ENCODE measurements at places on chromosomes 12 and 14. TPM values are rescaled to one million over a fixed set of nuclear protein-coding genes. Genes with fewer than 3 reads are reported as not detected.

DNA sequence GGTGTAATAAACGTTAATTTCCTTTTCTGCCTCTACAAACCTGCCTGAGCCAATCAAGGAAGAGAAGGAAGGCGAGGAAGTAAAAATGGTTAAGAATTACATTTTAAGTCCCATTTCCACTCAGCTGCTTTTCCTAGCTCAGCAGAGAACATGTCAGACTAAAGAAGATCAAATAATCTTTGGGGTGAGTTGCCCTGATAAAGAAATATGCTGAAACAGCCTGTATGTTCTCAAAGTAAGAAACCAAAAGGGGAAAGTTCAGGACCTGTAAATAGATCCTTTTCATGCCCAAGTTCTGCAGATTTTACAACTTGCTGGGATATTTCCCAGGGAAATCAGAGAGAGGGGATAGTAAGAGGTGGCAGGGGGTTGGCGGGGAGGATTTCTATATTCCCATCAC is 55.5 kb downstream of the PHLDA1 start:
- DNase-seq: no peak

PTCSC3 gene
- polyA plus RNA-seq: not detected

GRCh38 chr14:104582662-104583061 is 3.1 kb downstream of the C14orf180 start:
- no peak for DNase-seq

DNA sequence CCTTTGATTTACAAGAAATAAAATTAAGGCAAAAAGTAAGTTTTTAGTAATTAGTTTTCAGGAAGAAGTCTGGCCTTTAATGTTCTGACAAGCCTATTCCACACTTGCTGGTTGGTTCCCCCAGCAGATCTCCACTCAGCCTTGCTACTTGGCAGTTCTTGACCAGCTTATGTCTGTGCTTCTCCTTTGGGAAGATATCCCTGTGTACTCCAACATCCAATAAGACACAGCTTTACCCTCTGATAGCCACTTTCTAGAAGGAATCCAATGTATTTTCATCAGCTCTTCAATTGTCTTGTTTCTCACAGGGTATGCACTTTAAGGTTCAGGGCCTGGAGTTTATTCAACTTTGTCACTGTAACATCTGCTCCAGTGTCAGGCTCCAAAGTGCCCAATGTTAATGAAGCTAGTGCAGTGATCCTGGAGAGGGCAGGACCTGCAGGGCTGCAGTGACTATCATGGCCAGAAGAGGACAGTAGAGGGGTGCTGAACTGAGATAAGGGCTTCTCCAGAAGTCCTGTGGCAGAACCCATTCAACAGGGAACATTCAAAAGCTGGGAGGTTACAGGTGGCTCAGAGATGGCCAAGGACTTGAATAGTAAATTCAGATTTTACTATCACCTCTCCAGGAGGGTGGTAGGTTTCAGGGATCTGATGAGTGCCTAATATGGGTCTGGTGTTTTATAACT is 22.9 kb downstream of the JKAMP start:
- no peak for DNase-seq

HOXC11 gene
- polyA plus RNA-seq: 1.6 TPM

DNA sequence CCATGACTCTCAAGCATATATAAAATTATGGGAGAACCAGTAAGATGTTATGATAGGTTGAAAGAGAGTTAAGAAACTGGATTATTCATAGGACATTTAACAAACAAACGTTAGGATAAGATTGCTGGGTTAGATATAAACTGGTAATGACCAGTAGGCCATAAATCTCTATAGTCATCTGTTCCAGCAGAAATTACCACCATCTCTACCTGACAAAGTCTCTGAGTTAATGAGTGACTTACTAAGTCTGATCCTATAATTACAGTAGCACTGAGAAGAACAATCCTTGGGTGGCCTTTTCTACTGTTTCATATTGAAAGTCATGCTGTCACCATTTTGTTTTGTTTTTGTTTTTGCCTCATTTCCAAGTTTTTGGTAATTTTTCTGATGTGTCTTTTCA is 136.9 kb upstream of the CNOT2 start:
- no peak for DNase-seq

GRCh38 chr12:54262403-54262925 is 17.5 kb downstream of the CBX5 start:
- no peak for DNase-seq

DNA sequence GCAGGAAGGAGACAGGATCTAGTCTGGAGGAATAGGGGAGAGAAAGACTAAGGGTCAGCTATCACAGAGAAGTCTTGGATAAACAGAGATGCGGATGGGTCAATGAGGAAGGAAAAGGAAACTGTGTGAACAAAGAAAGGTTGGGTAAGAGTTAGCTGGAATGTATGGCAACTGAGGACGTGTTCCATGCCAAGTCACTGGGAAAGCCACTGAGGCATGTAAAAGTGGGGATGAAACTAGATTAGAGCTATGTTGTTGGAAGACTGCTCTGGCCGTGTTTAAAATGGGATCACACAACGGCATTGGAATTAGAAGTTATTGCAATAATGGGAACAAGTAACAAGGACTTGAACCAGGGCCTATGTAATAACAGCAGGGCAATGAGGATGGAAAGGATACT is 3.9 kb upstream of the NR2C1 start:
- no peak for DNase-seq

- DNase-seq: no peak
These were observed 3.3 kb upstream of the CCND2 start for GRCh38 chr12:4270016-4270830.

HOXC13 gene
- polyA plus RNA-seq: not detected

NKX2-1 gene
- polyA plus RNA-seq: not detected

GRCh38 chr12:118237052-118237665 is 101.2 kb downstream of the PEBP1 start:
- DNase-seq: no peak

TTC9 gene
- polyA plus RNA-seq: 3.8 TPM

Data from left renal pelvis (tissue), 4 donors.